ELR (cell line): ENCODE measurements at places on chromosomes 5 and 9.
A peak's percentile ranks its signal among the peaks of the same experiment; 100 is the strongest.

- no peak for DNase-seq
These were observed 83.6 kb downstream of the MACROH2A1 start for GRCh38 chr5:135315386-135315785.

DNA sequence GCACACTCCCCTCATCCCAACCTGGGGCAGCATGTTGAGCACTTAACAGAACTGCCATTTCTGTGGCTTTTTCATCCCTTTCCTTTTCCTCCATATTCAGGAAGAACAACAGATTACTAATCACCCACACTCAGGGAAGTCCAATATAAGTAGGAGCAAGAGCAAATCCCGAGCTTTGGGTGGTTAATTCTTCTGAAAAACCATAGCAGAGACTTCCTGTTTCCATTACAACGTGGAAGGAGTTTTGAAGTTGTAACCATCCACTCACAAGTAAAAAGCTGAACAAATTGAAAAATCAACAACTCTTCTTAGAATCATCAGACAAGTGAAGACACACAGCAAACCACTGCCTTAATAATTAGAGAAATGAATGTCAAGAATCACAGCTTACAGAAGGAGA is 8.2 kb downstream of the CTSL start:
- DNase-seq, result no peak

DNA sequence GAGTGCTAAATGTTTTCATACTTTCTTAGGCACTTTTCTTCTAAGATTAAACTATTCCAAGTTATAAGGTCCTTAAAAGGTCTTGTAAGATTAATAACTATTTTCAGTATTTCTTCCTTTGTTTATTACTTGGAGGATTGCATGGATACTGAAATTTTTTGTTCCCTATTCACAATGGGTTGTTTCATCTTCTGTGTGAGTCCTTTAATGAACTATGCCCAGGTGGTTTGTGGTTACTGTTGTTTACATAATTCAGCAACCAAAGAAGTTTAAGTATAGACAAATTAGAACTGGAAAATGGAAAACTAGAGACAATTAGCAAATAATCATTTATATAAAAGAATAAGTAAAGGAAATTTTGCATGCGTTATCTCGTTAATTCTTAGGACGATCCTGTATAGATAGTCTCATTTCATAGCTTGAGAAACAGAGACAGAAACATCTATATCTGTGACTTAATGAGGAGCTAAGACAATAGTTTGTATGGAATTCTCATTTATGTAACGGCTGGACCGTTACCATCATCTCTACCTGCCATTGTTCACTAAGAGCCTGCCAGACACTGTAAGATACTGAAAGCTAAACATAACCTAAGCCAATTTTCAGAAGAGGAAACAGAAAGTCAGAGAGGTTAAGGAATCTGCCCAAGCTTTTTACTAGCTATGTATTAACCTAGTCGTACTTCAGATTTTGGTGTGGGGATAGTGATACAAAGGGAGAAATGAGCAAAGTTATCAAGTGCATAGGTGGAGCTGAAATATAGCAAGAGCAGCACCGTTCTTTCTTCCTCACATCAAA is 148.2 kb downstream of the PAM start:
- DNase-seq, result peak; percentile 36

DNA sequence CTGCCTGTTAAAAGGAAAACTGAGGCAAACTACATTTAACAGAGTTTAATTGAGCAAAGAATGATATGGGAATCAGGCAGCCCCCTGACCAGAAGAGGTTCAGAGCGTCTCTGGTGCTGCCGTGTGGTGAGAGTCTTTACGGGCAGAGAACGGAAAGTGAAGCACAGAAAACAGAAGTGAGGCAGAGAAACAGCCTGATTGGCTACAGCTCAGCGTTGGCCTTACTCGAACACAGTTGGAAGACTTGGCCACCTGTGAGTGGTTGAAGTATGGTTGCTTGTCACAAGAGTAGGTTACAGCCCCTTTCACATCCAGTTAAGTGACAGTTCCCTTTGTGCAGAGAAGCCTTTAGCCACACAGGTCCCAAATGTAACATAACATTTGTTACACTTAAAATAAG is 16.9 kb upstream of the FBP1 start:
- no peak for DNase-seq

DNA sequence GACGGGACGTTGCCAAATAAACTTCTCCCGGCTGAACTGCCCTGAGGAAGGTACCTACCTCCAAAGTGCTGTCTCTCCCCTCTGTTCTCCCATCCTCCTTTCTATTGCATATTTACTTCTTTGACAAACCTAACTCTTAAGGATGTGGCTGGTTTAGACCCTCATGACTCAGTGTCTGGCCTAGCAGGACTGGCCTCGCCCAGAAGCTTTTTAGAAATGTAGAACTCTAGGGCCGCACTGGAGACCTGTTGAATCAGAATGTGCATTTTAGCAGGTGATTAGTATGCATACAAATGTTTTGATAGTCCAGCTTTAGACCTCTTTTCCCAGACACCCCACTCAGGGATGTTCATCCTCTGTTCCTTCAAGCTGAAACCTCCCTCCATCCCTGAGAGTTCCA is 335.9 kb downstream of the PIK3R1 start:
- DNase-seq, result no peak

DNA sequence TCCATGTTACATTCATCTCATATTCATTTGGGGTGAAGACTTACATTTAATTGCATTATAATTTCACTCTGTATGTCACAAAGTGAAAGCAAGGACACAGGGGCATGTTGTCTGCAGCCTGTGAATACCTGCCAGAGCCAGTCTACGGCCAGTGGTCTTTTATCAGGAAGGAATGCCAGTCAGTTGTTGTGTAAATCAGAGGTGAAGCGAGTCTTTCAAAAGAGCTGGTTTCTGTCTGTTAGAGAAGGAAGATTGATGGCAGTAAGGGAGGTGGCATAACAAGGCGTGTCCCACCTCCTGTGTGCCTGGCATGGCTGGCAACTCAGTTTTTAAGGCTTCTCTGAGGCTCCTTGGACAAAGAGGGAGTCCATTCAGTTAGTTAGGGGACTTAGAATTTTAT is 18.1 kb upstream of the SYK start:
- no peak for DNase-seq

GRCh38 chr9:83291196-83291595 is 228.3 kb upstream of the RASEF start:
- no peak for DNase-seq

- no peak for DNase-seq
These were observed 80.5 kb downstream of the IRX2 start for GRCh38 chr5:2670940-2671339.

- DNase-seq, result peak; percentile 13
These were observed 306.1 kb downstream of the EFNA5 start for GRCh38 chr5:107364443-107365319.

GRCh38 chr5:142800776-142801494 is 30.8 kb downstream of the ARHGAP26 start:
- DNase-seq, result no peak
